ENCODE measurements at places on chromosomes 11 and 22.

DNA sequence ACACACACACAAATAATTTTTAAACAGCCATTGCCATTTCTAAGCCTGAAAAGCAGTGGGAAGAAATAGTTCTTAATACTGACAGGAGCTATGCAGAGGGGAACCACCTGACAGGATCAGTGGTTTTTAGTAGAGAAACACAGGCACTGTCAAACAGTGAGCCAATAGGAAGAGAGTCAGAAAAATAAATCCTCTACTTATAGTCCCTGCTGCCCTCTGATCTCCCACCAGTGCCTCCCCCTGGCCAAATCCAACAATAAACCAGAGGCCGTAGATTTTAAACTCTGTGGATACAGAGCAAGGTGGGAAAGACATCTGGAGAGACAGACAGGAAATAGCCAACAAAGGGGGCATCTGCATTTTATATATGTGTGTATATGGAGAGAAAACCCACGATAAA lies 7.9 kb upstream of the OR56B4 start:
- no peaks in the 10 kb centered on the region for H3K4me1 ChIP-seq
- no peaks in the 10 kb centered on the region for H3K27me3 ChIP-seq
- no peaks in the 10 kb centered on the region for H3K36me3 ChIP-seq
- no peak for DNase-seq
- no peak overlapping the region for H3K27ac ChIP-seq
- H3K4me3 ChIP-seq: no peak overlapping the region

- H3K4me3 ChIP-seq: no peak overlapping the region
- H3K36me3 ChIP-seq: peaks cover 5% of the 10 kb centered on the region
- H3K4me1 ChIP-seq: no peaks in the 10 kb centered on the region
- DNase-seq: no peak
- H3K27ac ChIP-seq: no peak overlapping the region
These were observed 2.0 kb downstream of the OR52W1 start for GRCh38 chr11:6200975-6201374.

GRCh38 chr11:121478226-121478894 lies 25.6 kb upstream of the SORL1-AS1 start:
- H3K27me3 ChIP-seq: no peaks in the 10 kb centered on the region
- H3K27ac ChIP-seq: no peak overlapping the region
- DNase-seq: no peak
- no peaks in the 10 kb centered on the region for H3K36me3 ChIP-seq
- peaks cover 6% of the 10 kb centered on the region for H3K4me1 ChIP-seq

DNA sequence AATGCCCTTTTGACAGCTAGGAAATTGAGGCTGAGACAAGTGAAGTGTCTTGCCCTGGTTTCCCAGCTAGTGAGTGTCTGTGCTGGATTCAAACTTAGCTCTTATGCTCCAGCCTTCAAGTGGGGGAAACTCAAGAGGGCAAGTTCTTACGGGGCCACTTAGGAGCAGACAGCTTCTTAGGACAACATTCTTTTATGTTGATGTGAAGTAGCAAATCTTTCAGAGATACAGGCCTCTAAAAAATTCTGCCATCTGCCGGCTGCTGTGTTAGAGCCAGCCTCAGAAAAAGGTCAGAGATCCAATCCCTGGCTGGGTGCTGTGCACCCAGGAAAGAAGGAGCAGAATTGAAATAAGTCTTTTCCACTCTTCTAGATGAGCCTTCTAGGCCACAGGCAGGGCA lies 26.6 kb downstream of the TIMP3 start:
- no peak for DNase-seq
- no peaks in the 10 kb centered on the region for H3K36me3 ChIP-seq
- no peak overlapping the region for H3K4me3 ChIP-seq
- H3K27me3 ChIP-seq: no peaks in the 10 kb centered on the region
- peaks cover 45% of the 10 kb centered on the region for H3K4me1 ChIP-seq

DNA sequence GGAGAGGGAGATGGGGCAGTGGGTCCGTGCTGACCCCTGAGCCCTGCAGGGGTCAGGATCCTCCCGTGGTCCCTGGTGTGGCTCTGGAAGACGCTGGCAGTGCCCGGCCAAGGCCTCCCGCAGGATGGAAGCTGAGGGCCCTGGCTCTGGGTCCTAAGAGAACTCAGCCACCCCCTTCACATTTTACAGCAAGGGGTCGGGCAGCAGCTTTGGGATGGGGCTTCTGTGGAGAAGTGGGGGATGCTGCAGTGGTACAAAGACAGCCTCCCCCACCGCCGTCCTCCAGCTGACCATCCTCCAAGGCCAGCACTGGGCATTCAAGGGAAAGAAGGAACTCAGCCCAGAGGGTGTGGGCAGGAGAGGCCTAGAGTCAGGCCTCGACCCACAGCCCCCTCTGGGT lies 21.8 kb upstream of the CRYBB3 start:
- H3K4me1 ChIP-seq: no peaks in the 10 kb centered on the region
- DNase-seq: no peak
- H3K36me3 ChIP-seq: no peaks in the 10 kb centered on the region
- no peak overlapping the region for H3K27ac ChIP-seq

- H3K4me1 ChIP-seq: no peaks in the 10 kb centered on the region
- H3K27ac ChIP-seq: no peak overlapping the region
- no peaks in the 10 kb centered on the region for H3K36me3 ChIP-seq
- H3K27me3 ChIP-seq: no peaks in the 10 kb centered on the region
- H3K4me3 ChIP-seq: no peak overlapping the region
These were observed 17.2 kb upstream of the SYT13 start for GRCh38 chr11:45303316-45303715.

DNA sequence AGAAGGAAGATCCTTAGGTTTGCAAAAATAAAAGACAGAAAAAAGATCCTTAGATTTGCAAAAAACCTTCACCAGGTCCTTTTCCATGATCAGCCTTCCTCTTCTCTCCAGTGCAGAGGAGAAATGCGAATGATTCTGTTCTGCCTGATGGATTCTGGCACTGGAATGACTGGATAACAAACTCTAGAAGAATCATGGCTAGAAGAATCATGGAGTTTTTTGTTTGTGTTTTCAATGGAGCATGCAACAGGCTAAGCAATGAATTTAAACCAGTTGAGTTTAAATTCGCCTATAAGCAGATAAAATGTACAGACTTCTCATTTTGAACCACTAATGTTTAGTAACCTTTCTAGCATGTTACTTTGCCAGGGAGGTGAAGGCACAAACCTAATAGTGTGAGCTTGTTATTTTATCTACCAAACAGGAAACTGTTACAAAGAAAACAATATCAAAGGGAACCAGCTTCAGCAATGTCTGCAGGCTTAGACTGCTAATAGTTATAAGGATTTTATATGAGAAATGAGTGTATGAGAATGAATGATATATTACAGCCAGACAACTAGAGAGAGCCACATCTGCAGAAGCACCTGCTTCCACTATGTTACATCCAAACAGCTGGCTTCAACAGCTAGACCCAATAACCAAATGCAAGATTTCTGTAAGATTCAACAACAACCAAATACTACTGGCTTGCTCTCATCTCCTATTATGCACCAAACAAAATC lies 64.7 kb upstream of the APOA1 start:
- no peak overlapping the region for H3K4me3 ChIP-seq
- no peaks in the 10 kb centered on the region for H3K36me3 ChIP-seq
- no peak for DNase-seq

DNA sequence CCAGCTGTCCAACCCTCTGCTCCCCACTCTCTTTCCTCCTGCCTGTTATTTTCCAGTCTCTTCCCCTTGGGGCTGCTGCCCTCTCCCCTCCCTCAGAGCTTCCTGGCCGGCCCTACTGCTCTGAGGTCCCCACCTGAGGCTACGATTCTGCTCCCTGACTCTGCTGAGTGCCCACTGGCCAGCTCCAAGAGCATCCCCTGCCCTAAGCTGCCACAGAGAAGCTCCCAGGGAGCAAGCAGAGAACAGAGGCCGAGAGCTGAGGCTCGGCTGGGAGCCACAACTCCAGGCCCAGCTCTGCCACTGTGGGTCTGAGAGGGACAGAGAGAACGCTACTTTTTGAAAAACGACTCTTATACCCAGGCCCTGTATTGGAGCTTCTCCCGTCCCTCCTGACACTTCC lies 61.1 kb downstream of the CHRDL2 start:
- H3K36me3 ChIP-seq: no peaks in the 10 kb centered on the region
- no peaks in the 10 kb centered on the region for H3K27me3 ChIP-seq
- DNase-seq: no peak
- no peaks in the 10 kb centered on the region for H3K4me1 ChIP-seq
- H3K27ac ChIP-seq: no peak overlapping the region

- DNase-seq: no peak
- peaks cover 7% of the 10 kb centered on the region for H3K4me1 ChIP-seq
- H3K4me3 ChIP-seq: no peak overlapping the region
- H3K27me3 ChIP-seq: no peaks in the 10 kb centered on the region
- H3K27ac ChIP-seq: no peak overlapping the region
These were observed 8.0 kb downstream of the RAB6A start for GRCh38 chr11:73752903-73753302.

DNA sequence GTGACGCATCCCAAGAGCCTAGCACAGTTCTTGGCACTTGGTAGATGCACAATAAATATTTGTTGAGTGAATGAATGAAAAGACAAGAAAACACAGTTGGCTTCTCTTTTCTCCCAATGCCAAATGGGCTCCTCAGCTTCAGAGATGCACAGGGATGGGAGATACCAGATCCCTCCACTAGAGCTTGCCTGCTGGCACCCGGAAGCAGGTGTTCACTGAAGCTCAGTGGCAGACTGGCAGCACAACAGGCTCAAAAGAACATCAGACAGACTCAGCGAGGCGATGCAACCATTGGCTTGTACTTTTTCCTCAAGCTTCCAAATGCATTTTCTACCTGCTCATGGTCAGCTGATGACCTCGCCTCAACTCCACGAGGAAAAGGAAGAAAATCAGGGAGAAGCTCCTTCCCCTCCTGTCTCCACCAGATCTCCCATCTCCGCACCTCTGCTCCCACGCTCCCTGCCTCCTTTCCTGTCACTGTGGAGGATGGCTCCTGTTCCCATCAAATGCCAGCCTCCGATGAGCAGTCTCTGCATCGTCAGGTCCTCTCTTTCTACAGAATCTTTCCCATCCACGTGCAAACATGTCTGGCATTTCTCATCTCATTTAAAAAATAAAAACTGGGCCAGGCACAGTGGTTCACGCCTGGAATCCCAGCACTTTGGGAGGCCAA lies 5.8 kb downstream of the RAPSN start:
- H3K36me3 ChIP-seq: no peaks in the 10 kb centered on the region
- no peak for DNase-seq
- no peaks in the 10 kb centered on the region for H3K4me1 ChIP-seq
- no peak overlapping the region for H3K4me3 ChIP-seq
- H3K27me3 ChIP-seq: no peaks in the 10 kb centered on the region
- no peak overlapping the region for H3K27ac ChIP-seq

DNA sequence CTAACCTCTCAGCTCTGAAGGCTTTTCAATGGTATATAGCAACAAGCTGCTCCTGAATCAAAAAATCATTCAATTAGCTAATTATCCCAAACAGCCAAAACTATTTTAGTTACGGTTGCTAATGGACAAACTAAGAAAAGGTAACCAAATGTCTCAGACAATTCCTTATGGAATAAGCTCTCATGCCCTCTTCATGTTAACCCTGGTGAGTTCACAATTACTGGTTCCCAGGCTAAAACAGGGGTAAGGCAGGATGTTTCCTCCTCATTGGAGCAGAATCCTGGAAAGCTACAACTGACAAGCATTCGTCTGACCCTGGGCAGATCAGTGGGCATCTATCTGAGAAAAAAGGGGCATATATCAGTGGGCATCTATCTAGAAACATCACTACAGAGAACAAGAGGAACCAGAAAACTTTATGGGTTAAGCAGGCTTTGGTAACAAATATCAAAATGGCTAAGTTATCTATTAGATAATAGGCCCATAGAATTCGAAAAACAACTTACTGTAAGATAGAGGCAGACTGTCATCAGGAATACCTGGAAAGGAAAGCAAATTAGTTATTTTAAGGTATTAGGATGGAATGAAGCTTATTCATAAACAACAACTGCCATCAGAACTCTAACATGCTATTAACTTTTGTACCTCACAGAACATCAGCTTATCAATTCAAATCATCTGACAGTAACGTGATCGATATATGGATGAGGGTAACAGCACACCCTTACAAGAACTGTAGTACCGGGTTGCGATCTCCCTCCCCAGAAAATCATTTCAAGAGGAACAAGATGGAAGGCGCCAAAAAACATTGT lies 14.8 kb upstream of the WDR74 start:
- no peaks in the 10 kb centered on the region for H3K27me3 ChIP-seq
- DNase-seq: no peak
- H3K4me1 ChIP-seq: peaks cover 9% of the 10 kb centered on the region
- peaks cover 18% of the 10 kb centered on the region for H3K36me3 ChIP-seq

DNA sequence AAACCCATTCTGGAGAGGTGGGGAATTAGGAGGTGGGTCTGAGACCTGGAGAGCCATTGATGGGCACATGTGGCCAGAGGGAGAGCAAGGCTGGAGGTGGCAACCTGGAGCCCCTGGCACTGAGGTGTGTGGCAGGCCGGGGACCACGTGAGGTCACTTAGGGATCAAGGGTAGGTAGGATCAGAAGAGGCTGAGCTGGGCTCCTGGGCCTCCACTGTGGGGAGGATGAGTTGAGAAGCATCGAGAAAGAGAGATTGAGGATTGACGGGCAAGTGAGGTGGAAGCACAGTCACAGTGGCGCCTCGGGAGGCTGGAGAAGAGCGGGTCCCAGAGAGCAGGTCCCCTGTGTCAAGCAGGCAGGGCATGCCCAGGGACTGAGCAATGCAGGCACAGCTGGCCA lies 4.1 kb downstream of the GNAZ start:
- H3K4me3 ChIP-seq: no peak overlapping the region
- no peaks in the 10 kb centered on the region for H3K36me3 ChIP-seq
- no peaks in the 10 kb centered on the region for H3K27me3 ChIP-seq

- no peak for DNase-seq
- H3K36me3 ChIP-seq: no peaks in the 10 kb centered on the region
- no peak overlapping the region for H3K27ac ChIP-seq
- H3K27me3 ChIP-seq: no peaks in the 10 kb centered on the region
- H3K4me3 ChIP-seq: peak overlapping the region; percentile 57
These were observed 2.0 kb downstream of the FIBIN start for GRCh38 chr11:26995701-26996460.

GRCh38 chr11:94049351-94049750 lies 28.2 kb downstream of the HEPHL1 start:
- H3K36me3 ChIP-seq: no peaks in the 10 kb centered on the region
- H3K27ac ChIP-seq: no peak overlapping the region
- DNase-seq: no peak
- H3K27me3 ChIP-seq: no peaks in the 10 kb centered on the region

DNA sequence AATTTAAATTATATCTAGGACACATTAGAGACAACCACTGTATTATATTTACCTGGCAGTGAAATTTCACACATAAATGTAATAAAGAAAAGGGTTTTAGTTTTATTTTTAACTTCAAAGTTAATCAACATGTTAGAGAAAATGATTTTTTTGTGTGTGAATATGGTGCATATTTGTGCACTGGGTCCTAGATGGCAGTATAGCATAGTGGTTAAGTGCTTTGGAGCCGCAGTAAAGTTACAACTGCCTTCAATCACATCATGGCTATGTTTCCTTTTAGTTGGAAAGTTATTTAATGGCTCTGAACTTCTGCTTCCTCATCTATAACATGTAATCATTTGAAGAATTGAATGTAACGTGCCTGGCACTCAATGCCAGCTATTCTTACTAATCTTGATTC lies 108.9 kb upstream of the DDI1 start:
- H3K4me3 ChIP-seq: no peak overlapping the region
- H3K27me3 ChIP-seq: no peaks in the 10 kb centered on the region
- no peak overlapping the region for H3K27ac ChIP-seq
- DNase-seq: no peak

Data from kidney (tissue), 22 donors.